Stimulated activated CD4-positive, alpha-beta T cell treated with anti-CD3 and anti-CD28 coated beads, Interleukin-2, amount 100 ng/mL, for 24 hours (primary cell): ENCODE measurements at places on chromosomes 13 and 19.

DNA sequence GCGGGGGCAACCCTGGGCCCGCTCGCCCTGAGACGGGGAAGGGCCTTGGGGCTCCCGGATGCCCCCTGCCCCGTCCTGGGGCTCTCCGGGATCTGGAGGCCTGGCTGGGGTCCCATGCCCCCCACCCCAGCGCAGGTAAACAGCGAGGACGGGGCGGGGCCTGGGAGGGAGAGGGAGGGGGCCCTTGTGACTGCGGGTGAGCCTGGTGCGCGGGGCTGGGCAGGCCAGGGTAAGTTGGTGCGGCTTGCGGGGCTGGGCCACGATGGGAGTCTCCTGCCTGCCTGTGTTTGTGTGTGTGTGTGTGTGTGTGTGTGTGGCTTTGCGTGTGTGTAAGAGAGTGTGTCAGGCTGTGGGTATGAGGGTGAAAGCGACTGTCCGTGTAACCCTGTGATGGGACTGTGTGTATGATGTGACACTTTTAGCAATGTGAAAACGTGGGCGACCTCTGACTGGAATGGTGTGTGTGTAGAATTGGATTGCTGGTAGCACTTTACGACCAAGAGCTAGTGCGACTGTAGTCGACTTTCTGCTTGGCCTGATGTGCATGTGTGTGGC is 426 bp downstream of the KLC3 start:
- no peak for DNase-seq

DNA sequence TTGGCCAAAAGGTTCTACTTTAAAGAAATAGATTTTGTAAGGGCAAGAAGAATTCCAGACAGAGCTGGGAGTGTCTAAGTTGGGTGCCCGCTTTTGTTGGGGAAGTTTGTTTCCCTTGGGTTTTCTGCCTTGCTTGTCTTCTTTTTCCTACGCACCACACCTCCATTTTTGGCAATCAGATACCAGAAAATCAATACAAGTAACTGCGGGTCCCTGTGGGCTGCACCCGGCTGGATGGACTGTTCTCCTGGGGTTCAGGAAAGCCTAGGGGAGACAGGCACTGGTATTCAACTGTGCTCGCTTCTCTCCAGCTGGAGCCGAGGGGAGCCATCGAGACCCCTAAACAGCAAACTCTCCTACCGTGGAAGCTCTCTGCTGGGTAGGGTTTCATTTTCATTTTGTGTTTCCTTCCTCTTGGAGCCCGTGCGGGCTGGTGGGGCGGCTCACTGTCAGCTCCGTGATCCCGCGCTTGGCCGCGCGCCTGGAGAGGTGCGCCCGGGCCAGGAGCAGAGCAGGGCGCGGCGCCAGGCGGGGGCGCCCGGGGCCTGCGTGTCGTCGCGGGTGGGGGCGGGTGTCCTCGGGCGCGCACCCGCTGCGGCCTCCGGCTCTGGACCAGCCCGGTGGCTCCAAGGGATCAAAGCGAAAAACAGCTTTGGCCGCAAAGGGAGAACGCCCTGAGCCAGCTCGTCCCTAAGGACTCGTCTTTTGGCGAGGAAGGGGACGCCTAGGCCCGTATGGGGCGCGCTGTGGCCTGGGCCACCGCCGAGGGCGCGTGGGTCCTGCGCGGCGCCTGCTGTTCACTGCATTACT is 347.2 kb downstream of the ZNF536 start:
- DNase-seq, result no peak

- no peak for DNase-seq
These were observed 4.9 kb downstream of the TSSK6 start for GRCh38 chr19:19510432-19510831.

GRCh38 chr13:27367570-27367969 is 56.8 kb upstream of the GTF3A start:
- DNase-seq, result no peak

GRCh38 chr19:48746738-48747575 is at the start of gene IZUMO1:
IZUMO1 (minus strand) TSS chr19:48746909; CDS start chr19:48745859, 1,050 bp downstream.
- peak; percentile 53 for DNase-seq

GRCh38 chr19:54660306-54660705 is 2.5 kb upstream of the LILRB4 start:
- no peak for DNase-seq

DNA sequence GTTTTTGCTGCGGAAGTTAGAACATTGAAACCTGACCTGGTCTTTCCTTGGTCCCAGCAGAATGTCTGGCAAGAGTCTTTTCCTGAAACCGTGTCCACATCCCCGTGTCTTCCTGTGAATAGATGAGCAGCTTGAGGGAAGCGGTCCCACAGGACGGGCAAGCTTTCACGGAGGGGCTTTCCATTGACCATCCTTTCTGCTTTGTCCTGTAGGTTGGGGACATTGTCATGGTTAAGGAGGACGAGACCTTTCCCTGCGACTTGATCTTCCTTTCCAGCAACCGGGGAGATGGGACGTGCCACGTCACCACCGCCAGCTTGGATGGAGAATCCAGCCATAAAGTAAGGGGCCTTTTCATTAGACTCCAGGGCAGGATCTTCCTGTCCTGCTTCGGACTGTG is 126.0 kb downstream of the ATP11A start:
- no peak for DNase-seq

GRCh38 chr13:63909726-63910375 is 2494.2 kb upstream of the PCDH20 start:
- DNase-seq, result no peak

DNA sequence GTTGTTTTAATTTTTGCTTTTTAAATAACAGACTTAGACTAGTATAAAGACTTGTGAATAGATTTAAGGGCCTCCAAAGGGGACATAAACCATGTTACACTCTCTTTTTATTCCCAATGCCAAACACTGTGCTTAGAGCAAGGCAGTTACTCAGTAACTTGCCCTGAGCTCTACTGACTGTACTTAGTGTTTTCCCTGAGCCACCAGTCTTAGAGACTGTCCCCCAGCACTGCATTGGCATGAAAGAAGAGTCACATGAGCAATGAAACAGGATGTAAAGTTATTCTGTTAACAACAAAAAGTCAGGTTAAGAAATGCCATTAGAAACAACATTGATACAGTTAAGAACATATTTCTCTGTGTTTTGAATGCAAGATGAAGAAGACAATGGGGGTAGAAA is 187.9 kb downstream of the TBC1D4 start:
- DNase-seq, result no peak

- no peak for DNase-seq
These were observed 40.5 kb downstream of the KLF12 start for GRCh38 chr13:74093691-74094090.
